ENCODE measurements at places on chromosomes 1 and 21. TPM values are rescaled to one million over a fixed set of nuclear protein-coding genes. Genes with fewer than 3 reads are reported as not detected.

GRCh38 chr1:153261281-153262069, 2.0 kb downstream of the LORICRIN start:
- DNase-seq = no peak

GRCh38 chr1:41812051-41812450, 106.7 kb downstream of the HIVEP3 start:
- DNase-seq = no peak

- DNase-seq = no peak
Observed at GRCh38 chr1:200889571-200889970, 5.1 kb upstream of the INAVA start.

The CHI3L1 gene
- not detected for total RNA-seq

The RAP1GAP gene
- 3.8 TPM for total RNA-seq

- DNase-seq = no peak
Observed at GRCh38 chr1:9601942-9602793, 13.5 kb downstream of the TMEM201 start.

DNA sequence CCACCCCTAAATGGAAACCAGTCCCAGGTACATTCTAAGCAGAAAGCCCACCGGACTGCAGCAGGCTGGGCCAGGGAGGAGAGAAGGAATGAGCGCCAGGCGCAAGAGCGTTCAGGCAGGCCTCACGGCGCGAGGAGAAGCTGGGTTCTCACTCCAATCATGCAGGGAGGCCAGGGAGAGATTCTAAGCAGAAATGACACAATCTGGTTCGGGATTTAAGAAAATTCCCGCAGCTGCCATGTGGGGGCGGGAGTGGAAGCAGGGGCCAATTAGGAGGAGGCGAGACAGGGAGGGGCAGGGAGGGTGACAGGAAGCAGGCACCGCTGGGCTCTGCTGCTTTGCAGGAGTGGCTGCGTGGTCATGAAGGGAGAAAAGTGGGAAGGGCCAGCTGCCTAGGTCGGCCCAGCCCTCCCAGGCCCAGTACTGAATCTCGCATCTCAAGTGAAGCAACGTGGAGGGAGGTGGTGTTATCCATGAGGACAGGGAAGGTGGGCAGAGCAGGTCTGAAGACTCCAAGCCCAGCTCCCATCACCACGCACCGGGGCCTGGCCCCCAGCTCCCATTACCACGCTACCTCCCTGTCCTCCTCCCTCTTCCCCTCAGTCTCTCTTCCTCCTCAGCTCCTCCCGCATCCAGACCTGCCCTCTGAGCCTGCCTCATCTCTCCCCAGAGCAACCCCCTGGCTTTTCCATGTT, 11.8 kb downstream of the NPHP4 start:
- no peak for DNase-seq

DNA sequence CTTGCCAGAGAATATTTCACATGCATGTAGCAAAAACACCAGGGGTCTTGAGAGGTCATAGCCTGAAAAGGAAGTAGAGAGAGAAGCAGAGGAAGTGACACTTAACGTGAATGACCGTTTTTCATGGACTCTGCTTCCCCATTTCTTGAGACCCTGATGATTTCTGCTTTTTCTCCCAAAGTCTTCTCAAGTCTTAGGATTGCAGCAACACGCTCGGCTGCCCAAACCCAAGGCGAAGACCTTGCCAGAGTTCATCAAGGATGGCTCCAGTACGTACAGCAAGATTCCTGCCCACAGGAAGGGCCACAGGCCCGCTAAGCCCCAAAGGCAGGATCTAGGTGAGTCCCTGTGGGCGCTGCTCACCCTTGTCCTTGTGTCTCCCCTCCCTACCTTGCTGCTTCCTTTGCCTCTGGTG, 12.8 kb downstream of the THEMIS2 start:
- DNase-seq = no peak

DNA sequence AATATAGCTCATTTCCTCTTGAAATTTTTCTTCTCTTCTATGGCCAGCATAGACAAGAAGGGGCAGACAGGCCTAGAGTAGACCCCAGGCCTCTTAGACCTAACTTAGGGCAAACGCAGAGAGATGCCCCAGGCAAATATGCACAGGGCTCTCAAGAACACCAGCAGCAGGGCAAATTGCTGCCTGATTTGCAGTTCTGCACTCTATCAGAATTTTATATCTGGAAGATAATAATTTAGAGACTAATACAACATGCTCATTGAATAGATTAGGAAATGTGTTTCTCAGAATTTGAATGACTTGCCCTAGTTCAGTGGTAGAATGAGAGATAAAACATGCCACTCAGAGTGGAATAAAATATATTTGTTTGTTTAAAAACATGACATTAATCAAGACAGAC, 200.4 kb upstream of the ADGRL2 start:
- no peak for DNase-seq

The IQGAP3 gene
- total RNA-seq = 8.6 TPM

DNA sequence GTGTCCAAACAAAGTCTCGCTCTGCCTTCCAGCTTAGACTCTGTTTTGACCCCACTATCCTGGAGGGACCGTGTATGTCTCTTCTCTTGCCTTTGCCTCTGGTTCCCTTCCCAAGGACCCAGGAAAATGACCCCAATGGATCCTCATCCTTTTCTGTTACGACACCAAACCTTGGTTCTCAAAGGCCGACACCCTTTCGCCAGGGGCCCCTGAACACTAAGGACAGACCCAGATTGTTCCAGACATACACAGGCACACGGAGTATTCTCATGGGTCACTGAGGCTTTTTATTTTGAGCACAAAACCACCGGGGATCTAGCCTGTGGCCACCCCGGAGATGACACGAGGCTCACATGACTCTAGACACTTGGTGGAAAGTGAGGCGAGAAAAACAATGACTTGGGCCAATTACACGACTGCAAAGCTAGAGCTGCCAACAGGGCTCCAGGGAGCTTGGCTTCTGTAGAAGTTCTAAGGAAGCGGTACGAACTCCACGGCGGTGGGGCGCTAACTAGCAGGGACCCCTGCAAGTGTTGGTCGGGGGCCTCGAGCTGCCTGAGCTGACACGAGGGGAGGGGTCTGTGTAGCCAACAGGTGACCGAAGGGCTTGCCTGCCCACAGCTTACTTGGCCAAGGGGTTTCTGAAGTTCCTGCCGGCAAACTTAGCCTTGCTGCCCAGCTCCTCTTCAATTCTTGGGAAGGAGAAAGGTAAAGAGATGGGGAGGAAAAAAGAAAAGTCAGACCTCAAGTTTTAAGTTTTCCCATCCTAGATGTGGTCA, 17.6 kb downstream of the ENO1 start:
- DNase-seq = no peak

The INAVA gene
- total RNA-seq = 2.0 TPM

The SH2D5 gene
- 0.46 TPM for total RNA-seq

GRCh38 chr1:77467741-77468140, 185.9 kb downstream of the AK5 start:
- DNase-seq = no peak

The GTF2B gene
- total RNA-seq = 27.3 TPM
